ENCODE measurements at places on chromosomes 7 and 10.

- ATAC-seq, result no peak
Observed at GRCh38 chr7:82428186-82428961, 15.2 kb downstream of the CACNA2D1 start.

- ATAC-seq, result no peak
Observed at GRCh38 chr7:121313220-121313792, 15.5 kb upstream of the WNT16 start.

GRCh38 chr7:158291998-158292397, 295.6 kb downstream of the PTPRN2 start:
- no peak for ATAC-seq

DNA sequence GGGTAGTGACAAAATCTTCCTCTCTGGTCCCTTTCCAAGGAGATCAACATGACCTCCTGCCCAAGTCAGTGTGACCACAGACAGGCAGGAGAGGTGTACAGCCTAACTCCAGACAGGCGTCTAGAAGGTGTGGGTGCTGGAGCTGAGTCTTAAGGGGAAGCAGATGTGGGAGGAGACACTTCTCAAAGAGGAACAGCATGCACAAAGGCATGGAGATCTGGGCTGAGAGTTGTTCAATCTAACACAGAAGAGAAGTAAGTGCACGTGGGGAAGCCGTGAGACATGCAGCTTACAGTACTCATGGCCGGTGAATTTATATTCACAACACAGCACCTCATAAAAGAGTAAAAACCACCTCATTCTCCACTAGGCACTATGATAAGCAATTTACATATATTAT, 23.8 kb upstream of the GSDME start:
- ATAC-seq, result no peak

GRCh38 chr7:105387508-105388355, 989 bp downstream of the SRPK2 start:
- ATAC-seq, result peak; percentile 48

- no peak for ATAC-seq
Observed at GRCh38 chr7:139566075-139566474, 42.6 kb downstream of the CLEC2L start.

DNA sequence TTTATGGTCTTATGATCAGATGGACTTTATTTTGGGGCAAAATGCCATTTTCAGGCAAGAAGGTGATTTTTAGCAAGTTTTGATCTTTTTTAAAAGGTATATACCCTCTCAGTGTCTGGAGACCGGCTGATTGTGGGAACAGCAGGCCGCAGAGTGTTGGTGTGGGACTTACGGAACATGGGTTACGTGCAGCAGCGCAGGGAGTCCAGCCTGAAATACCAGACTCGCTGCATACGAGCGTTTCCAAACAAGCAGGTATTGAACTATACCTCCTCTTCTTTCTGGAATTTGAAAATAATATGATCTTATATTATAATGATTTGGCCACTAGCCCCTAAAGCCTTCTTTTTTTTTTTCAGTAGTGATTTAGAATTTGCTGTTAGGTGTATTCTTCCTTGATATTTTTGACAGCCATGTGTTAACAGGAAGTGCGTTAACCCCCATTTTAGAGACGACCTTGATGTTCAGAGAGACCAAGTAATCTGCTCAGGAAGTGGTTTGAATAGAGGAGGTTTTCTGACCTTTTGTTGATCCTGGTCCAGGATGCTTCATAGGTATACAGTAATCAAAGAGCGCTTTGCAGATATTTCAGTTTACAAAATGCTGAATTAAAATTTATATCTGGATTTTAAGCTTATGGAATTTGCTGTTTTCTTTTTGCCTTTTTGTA, 6.2 kb downstream of the BUB3 start:
- ATAC-seq, result peak; percentile 67

- no peak for ATAC-seq
Observed at GRCh38 chr10:112728997-112729396, 221.1 kb upstream of the TCF7L2 start.

All from activated CD4-positive, CD25-positive, alpha-beta regulatory T cell treated with anti-CD3 and anti-CD28 coated beads, Interleukin-2, amount 50 U/mL, for 24 hours (primary cell).